Right kidney (tissue), 9 donors: ENCODE measurements at places on chromosomes 7 and 10.

DNA sequence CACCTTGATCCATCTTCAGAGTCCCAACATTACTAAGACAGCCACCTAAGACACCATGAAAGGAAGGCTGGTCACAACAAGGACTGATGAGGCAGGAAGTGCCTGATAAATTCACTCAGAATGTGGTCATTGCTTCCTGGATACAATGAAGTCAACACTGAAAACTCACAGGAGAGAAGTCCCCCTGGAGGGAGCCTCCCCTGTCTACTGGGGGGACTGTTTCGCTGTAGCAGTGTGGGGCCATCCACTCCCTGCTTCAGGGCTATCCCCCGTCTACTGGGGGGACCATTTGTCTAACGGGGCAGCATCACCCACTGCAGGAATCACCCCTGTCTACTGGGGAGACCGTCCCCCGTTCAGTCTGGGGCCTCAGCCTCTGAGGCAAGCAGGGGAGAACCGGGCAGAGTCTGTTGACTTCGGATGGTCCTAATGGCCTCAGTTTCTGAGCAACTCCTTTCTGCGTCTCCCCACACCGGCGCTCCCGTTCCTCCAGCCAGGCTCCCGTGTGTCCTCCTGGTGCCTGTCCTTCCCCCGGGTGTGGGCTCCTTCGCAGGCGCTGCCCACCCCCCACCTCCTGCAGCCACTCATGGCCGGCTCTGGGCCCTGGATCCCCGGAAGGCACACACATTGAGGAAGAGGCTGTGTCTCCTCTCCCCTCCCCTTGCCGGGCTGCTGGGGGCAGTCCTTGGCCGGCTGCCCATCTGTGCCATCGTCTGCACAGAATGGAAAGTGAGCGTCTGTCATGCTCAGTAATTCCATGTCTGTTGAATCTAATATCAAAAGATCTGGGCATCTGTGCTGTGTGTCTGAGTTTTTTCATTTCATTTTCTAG lies 59.9 kb upstream of the DNAJB6 start:
- no peak for DNase-seq

DNA sequence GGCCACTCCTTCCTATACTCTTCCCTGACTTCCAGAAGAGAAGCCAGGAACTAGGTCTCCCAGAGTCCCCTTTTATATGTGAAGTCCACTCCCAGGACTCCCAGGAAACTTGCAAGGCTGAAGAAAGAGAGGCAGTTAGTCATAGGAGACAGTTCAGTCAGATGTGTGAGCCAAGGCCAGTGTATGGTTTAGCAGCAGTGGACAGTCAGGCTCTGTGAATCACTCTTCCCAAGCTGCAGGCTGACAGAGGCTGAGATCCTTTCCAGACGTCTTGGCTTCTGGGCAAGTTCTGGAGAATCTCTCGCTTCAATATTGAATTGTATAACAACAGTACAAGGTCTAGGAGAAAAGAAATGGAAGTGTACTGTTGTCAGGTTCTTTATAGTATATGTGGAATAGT lies 26.9 kb downstream of the BLVRA start:
- DNase-seq = no peak

GRCh38 chr7:30567081-30567480 lies 27.6 kb upstream of the GARS1 start:
- DNase-seq = no peak

- no peak for DNase-seq
Observed at GRCh38 chr7:127888411-127888810, 142.8 kb downstream of the LRRC4 start.

GRCh38 chr10:100683004-100683403 lies 62.4 kb upstream of the PAX2 start:
- no peak for DNase-seq

DNA sequence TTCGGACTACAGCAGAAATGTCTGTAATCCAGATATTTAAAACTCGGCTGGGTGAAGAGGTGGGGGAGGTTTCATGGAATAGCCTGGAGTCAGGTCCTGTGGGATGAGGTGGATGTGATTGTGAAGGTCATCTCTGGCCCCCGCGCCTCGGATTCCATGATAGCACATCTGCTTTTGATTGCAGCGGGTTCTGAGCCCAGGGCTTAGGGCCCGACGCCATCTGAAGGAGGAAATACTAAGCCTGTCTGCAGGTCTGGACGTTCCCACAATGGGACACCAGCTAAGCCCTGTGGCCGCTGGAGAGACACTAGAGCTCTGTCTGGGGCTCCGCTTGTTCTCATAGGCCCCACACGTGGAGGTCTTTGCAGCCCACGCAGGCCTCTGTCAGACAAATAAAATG lies 328.7 kb downstream of the CXCL12 start:
- DNase-seq = no peak

DNA sequence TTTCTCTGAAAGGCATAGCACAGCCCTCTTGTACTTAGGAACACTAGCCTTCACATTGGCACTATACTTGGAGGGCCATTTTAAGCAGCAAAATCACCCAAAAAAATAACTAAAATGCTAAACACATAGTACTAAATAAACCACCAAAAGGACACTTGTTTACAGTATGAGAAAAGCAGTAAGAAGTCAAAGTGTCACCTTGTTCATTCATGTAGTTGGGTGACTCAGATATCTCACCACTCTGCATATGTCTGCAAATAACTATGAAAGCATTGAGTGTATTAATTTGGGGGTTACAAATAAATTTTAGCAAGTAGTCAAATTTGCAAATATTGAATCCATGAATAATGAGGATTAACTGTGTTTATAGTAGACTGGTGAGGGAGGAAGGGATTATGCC lies 107.6 kb downstream of the ELAPOR2 start:
- no peak for DNase-seq

- no peak for DNase-seq
Observed at GRCh38 chr10:12073526-12073925, 4.8 kb downstream of the DHTKD1 start.

DNA sequence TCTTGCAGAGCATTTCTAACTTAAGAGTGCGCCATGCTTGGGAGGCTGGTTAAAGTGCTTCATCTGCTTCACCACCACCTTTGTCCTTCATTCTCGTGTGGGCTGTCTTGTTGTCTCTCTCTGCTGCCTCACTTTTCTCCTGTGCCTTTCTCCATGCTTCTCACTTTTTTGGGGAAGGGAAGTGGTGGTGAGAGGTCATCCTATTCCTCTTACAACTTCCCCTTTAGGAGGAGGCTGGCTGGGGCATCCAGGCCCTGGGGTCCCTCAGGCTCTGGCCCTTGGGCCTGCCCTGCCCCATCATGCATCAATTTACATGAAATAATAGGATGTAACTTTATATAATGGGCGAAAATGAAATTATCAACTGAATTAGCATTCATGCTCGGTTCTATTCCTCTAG lies 39.9 kb upstream of the PIP4K2A start:
- DNase-seq = no peak

GRCh38 chr7:139767561-139767982 lies 10.2 kb downstream of the HIPK2 start:
- no peak for DNase-seq
